Kidney epithelial cell (primary cell): ENCODE measurements at places on chromosomes 5 and 9. TPM values are rescaled to one million over a fixed set of nuclear protein-coding genes. Genes with fewer than 3 reads are reported as not detected.

Gene PHYHD1
- 17.8 and 21.2 TPM in 2 replicates for total RNA-seq

GRCh38 chr5:53191548-53192165 is 82.1 kb upstream of the MOCS2 start:
- DNase-seq, result no peak

DNA sequence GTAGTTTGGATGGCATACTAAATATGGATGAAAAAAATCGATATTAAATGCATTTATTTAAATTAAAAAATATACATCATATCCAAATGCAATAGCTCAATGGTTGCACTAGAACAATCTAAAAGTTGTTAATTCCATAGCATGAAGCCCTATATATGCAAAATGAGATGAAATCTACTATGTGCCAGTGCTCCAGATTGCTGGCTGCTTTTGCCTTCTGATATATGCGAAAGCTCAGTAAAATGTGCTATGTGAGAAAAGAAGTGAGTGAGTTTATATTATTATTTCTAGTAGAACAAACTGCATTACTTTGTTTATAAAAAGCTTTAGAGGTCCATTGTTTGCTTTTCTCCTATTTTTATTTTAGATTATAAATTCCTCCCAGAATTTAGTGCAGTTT is 186.7 kb downstream of the MAT2B start:
- no peak for DNase-seq

GRCh38 chr5:56247592-56247991 is 14.5 kb upstream of the ANKRD55 start:
- no peak for DNase-seq

DNA sequence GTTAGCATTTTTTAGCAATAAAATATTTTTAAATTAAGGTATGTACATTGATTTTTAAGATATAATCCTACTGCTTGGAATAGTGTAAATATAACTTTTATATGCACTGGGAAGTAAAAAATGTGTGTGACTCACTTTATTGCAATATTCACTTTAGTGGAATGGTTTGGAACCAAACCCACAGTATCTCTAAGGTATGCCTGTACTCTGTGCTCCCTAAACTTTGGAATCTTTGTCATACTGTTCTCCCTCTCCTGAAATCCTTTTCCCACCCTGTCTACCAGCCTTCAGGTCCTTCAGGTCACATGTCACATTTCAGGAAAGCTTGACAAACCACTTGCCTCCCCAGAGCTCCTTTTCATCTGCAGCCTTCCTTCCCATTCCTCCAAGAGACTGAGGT is 308.7 kb downstream of the SPOCK1 start:
- DNase-seq, result no peak

DNA sequence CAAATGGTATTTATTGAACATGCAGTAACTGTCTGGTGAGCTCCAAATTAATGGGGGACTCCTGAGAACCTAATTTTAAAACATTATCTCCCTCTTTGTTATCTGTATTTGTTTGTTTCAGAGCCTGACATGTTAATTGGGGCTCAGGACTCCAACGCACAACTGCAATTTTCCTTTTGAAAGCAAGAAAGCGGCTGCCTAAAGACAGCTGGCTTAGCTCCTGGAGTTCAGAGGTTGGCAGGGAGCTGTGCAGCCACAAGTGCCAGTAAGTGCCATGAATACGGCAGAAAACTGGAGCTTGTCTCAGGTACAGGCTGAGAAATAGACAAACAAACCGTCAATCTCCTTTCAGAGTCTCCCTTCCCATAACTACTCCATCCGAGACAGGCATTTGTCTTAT is 80.9 kb downstream of the PPP2R2B start:
- DNase-seq, result no peak

Gene PCDHB15
- 2.3 and 3.0 TPM in 2 replicates for total RNA-seq

Gene TMOD1
- 0.08 and 0.14 TPM in 2 replicates for total RNA-seq

Gene SLC1A1
- 4.7 and 6.1 TPM in 2 replicates for total RNA-seq

DNA sequence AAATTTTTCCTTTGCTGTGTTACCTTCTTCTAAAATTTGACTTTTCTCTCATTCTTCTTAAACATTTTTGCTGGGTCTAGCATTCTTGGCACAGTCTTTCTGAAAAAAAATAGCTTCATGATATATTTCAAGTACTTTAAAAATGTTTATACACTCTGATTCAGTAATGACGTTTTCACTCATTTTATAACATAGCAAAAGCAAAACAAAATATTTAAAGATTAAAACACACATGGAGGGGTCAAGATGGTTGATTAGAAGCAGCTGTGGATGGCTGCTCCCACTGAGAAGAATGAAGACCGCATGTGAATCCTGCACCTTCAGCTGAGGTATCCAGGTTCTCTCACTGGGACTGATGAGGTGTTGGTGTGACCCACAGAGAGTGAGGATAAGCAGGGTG is 188.2 kb downstream of the SGCD start:
- no peak for DNase-seq

DNA sequence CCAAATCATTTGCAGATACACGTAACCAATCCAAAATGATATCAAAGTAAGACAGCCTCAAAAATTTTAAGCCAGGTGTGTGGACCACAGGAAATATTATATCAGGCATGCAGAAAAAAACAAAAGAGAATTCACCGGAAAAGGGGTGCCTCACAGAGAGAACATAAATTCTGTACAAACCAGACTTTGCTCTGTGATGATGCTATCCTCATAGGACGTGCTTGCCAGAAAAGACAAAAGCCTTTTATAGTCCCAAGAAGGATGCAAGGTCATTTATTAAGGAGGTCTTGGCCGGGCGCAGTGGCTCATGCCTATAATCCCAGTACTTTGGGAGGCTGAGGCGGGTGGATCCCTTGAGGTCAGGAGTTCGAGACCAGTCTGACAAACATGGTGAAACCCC is 16.8 kb upstream of the ATP6V1G1 start:
- no peak for DNase-seq

DNA sequence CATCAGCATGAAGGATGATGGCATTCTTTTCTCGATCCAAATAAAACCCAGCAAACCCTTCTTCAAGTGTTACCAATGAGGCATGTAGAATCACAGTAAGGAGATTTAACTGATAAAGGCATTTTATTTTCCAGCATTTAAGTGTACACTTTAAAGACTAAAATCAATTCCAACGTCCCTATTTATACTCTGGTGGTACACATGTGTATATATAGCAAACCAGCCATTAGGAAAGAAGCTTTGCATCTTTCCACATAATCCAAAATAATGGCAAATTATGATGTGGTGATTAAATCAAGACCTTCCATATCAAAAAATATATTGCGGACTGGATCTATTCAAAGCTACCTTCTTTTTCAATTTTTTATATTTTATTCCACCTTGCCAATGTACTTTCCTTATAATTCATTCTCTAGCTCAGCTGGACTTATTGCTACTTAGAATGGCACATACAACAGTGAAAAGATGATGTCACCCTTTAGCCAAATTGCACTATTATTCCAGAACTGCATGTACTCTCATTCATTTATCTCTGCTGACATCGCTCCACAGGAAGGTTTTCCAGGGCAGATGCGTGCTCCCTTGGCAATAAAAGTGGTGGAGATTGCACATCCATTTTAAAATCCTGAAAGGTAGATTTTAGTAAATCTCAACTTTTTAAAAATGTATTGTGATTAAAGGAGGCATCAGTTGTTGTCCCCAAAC is 63.3 kb upstream of the SLC30A5 start:
- DNase-seq, result no peak

DNA sequence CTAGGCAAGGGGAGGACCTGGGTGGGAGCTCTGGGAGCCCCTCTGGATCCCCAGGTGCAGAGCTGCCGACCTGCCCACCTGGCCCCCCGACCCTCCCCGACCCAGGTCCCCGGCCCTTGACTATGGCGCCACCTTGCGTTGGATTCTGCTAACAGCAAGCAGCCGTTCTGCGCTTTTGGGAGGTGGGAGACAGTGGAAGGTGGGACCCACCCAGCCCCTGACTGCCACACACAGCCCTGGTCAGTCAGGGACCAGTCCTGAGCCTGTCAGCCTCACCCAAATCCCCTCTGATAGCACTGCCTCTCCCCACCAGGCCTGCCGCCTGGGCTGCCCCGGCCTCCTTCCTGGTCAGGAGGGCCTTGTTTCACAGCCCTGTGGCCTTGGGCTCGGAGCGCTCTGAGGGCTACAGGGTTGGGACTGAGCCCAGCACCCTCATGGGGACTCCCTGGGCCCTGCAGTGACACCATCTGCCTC is 77.9 kb downstream of the HMCN2 start:
- no peak for DNase-seq

GRCh38 chr5:56147106-56147505 is 86.0 kb downstream of the ANKRD55 start:
- no peak for DNase-seq

Gene SLC34A3
- total RNA-seq, result 0.25 TPM in 1 of 2 replicates, not detected in the other

GRCh38 chr5:143205386-143205785 is 198.1 kb downstream of the NR3C1 start:
- peak; percentile 71 for DNase-seq

GRCh38 chr9:122930541-122931225 is 629 bp downstream of the ZBTB26 start:
- DNase-seq, result no peak

GRCh38 chr9:97811533-97812246 is 41.3 kb upstream of the FOXE1 start:
- DNase-seq, result no peak

DNA sequence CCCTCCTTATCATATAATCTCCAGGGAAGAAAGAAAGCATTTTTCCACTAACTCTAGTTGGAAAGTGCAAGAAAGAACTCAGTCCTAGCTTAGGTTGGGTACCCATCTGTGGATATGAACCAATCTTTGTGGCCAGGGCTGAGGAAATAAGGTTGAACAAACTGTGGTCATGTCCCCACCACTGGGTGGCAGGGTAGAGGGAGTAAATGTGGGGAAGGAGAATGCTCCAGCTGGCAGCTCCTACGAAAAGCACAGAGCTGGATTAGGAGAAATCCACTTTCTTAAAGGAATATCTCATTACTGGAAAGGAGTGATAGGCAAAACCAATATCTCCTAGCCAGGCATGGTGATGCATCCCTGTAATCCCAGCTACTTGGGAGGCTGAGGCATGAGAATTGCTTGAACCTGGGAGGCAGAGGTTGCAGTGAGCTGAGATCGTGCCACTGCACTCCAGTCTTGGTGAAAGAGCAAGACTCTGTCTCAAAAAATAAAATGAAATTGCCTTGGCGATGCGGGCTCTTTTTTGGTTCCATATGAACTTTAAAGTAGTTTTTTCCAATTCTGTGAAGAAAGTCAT is 175.1 kb downstream of the CCDC192 start:
- no peak for DNase-seq

GRCh38 chr5:58407042-58407719 is 52.7 kb downstream of the PLK2 start:
- peak; percentile 51 for DNase-seq

GRCh38 chr5:33761139-33761538 is 130.7 kb downstream of the ADAMTS12 start:
- peak; percentile 28 for DNase-seq
